Testis (tissue), 5 donors: ENCODE measurements at places on chromosomes 2 and 18.
A peak's percentile ranks its signal among the peaks of the same experiment; 100 is the strongest.

GRCh38 chr2:215722986-215723630, 287.2 kb upstream of the FN1 start:
- DNase-seq, result no peak

- DNase-seq, result no peak
Observed at GRCh38 chr2:79513711-79514110, 860 bp downstream of the CTNNA2 start.

- DNase-seq, result no peak
Observed at GRCh38 chr2:161207941-161208340, 47.7 kb downstream of the TANK start.

DNA sequence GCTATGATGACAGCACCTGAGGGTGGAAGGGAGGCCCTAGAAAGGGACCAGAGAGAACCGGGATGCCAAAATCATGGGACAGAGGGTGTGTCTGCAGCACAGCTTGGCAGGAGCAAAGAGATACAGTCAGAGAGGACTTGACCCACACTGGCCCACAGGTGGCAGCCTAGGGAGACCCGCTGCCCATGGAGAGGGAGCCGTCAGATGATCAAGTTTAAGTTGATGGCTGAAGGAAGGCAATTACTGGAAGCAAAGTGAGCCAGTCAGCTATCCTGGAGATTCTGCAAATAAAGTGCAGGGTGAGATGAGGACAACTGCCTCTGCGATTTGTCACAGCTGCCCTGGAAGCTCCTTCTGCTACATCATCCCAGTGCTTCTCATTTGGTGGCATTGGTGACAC, 74.0 kb downstream of the CMPK2 start:
- DNase-seq, result no peak

- no peak for DNase-seq
Observed at GRCh38 chr2:221490506-221491060, 81.5 kb downstream of the EPHA4 start.

- no peak for DNase-seq
Observed at GRCh38 chr2:26136451-26136850, 36.4 kb upstream of the GAREM2 start.

- DNase-seq, result no peak
Observed at GRCh38 chr2:39689876-39690275, 24.2 kb downstream of the TMEM178A start.

GRCh38 chr2:102848366-102848839, 86.6 kb downstream of the TMEM182 start:
- DNase-seq, result peak; percentile 83

- DNase-seq, result no peak
Observed at GRCh38 chr2:66462501-66462825, 27.5 kb downstream of the MEIS1 start.

DNA sequence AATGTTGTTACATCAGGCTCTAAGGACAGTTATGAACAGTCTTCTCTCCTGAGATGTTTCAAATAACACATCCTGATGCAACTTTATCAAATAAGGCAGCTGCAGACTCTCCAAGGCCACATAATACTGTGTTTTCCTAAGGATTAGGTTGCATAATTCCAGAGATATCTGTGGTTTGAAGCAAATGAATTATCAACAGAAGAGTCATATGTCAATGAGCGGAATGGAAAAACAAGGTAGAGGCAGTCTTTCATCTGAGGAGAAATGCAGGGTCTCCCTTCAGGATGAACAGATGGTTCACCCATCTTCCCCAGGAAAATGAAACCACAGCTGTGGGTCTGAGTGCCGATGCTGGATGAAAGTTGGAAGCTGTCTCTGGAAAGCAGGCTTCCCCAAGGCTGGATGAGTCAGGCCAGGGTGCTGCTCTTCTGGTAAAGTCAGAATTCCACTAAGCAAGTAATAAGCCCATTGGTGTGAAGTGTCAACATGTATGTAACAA, 22.2 kb downstream of the LYG1 start:
- DNase-seq, result no peak

DNA sequence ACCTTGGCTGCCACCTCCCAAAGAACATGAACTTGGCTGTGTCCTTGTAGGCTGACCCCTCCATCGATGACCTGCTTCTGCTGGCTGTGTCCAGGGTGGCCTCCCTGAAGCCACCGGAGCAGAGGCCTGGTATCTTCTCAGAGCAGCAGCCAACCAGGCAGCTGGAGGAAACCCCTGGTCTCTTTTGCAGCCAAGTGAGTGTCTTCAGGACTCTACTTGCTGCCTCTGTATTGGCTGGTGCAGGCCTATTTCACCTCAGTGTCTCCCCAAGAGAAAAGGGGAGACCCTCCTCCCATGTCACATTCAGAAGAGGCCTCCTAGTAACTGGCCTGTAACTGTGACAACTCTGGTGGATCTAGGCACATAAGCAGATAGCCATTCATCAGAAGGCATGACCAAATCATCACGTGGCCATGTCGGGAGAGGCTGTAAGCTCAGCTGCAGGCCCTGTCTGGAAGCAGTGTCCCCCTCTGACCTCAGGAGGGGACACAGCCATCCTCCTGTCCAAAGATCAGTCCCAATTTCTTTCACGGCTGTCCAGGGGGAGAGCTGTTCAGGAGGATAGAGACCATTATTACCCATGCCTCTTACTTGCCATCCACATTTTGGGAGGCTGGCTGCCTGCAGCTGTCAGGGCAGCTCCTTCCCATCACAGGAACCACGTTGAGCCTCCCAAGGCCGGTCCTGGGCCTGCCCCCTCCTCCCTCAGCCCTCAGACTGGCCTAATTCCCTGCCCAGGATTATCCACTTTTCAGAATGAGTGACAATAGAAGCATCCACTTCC, 20.9 kb upstream of the ROCK2 start:
- no peak for DNase-seq

GRCh38 chr2:199586646-199587045, 128.9 kb upstream of the SATB2 start:
- no peak for DNase-seq

DNA sequence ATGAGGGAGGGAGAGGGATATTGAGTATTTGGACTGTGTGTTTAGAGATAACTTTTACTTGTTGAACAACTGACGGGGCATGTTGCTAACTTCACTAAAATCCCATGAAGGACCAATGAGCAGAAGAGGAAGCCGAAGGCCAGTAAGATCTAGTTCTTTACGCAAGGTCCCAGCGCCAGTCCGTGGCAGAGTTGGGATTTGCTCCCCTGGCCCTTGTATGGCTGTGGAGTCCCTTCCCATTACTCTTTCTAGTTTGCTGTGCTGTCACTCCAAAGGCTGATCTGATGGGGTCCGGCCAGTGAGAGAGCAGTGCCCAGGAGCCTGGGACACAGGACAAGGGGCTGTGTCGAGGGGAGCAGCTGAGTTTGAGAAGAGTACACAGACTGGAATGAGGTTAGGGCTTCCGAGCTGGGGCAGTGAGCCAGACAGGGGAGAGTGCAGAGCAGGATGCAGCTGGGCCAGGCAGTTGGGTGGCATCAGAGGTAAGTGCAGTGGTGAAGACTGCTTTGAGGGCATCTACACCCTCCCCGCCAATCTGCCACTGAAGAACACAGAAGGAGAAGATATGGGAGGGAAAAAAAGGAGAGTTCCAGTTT, 692.9 kb upstream of the HS6ST1 start:
- no peak for DNase-seq

- no peak for DNase-seq
Observed at GRCh38 chr18:8503248-8503647, 106.0 kb upstream of the RAB12 start.

DNA sequence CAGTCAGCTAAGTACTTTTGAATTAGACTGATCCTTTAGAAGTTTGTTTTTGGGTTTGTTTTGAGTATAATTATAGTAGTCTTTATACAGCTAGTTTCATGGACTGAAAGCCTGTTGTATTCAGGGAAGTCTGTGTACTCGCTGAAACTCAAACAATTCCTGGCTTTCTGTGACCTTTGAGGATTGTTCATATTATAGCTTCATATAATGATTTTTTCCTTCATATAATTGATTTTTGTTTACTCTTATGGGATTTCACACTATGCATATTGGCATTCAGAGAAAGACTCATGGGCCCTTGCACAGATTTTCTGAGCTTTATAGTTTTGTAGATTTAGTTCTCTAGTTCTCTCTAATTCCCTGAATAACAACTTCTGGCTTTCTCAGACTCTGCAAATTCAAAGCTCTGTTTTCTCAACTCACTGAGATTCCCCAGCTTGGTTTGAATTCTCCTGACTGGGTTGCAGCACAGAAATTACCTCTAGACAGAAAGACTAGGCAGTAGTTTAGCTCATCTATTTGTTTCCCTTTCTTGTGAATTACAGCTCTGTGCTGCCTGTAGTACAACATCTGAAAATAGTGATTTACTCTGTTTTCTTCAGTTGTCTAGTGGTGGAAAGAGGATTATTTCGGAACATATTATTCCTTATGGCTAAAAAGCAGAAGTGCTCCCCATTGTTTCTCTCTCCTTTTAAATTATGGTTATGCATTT, 495.9 kb upstream of the CNTNAP5 start:
- no peak for DNase-seq

DNA sequence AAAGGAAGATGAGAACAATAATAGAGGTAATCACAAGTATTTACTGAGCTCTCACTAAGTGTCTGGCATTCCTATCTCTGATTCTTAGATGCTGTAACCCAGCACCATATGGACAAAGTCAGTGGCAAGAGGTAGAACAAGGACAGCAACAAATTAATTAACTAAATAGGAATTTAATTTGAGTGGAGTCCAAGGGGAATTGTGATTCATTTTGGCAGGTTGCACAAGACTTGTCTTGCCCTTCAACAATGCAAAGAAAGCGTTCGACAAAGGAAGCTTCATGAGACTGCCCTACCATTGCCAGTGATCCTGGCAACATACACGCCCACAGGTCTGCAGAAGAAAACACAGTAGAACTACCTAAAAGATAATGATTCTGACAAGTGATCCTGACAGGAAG, 221.6 kb downstream of the RBM43 start:
- no peak for DNase-seq

DNA sequence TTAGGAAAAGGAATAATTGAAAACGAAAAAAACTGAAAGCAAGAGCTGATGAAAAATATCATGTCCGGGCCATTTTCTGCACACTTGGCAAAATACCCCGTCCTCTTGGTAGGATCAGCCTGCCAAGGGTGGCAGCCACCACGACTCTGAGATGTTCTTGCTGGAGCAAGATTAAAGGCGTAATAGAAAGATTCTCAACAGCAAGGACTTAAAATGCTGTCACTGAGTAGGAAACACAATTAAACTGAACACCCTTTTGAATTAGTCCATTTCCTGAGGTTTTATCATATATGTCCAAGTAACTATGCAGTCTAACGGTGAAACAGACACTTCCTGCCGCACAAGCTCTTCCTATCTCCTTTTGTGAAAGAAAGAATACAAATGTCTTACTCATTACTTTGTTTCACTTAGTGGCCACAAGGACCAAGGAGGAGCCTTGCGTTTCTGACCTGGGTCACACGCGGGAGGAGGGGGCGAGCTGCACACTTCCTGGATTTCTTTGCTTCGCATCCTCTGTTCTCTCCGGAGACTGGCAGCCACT, 222.7 kb downstream of the PIEZO2 start:
- peak; percentile 67 for DNase-seq

DNA sequence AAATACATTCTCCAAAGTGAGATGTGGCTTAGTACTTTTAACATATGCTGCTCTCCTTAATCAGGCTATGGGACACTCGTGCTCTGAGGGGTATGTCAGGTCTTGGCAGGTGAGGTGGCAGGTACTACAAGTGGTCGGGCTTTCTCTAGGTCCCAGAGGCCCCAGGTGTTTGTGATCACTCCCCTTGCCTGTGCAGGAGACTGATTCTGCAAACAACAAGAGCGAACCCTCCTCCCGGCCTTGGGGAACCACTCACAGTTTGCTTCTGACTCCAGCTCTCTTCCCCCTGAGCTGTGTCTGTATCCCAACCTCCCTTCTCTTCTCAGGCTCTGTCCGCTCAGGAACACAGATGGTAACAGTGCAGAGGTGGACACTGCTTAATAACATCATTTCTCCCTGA, 48.1 kb downstream of the ATOH8 start:
- peak; percentile 11 for DNase-seq

DNA sequence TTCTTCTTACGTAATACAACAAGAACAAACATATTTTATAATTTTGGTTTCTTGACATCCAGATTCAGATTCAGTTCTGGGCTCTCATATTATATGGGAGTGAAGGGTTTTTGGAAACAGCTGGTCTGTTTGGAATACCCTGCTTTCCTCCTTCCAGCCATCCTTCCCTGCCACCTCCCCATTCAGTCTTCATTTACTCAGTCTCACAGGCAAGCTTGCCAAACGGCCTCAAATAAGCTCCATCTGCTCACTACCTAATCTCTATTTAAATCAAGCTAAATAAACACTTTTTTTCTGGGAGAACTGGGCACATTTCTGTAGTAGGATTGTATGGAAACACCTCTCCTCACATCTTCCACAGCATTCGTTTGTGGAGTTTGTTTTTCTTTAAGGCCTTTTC, 147.5 kb downstream of the RND3 start:
- DNase-seq, result no peak

DNA sequence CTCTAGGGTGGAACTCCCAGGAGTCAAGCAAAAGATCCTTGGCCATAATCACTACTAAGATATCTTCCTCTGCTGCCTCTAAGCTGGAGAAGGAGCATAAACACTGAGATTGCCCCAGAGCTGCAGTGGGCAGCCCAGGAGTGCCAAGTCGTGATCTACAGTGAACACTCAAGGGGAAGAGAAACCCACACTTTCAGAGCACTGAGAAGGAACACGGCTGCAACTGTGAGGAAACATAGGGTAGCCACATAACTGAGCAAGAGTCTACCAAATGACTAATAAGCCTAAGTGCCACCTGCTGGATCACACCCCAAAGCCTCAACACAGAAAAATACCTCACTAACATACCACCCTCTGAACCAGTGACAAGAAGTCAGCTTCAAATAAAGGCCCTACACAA, 79.6 kb upstream of the RAB12 start:
- no peak for DNase-seq

DNA sequence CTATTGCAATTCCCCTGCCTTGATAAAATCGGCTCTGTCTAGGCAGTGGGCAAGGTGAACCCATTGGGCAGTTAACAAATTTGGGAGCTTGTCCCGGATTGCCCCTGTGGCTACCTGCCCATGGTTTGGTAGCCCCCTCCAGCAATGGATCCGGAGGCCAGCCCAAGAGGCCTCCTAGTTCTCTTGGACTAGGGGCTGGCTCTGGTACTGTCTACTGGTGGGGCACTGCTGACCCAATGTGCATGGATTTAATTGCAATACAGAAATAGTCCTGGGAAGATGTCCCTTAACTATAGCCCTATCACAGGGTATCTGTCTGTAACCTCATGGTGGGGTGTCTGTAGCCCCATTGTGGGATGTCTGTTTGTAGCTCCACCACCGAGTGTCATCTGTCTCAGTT, 37.5 kb upstream of the SH3RF3 start:
- no peak for DNase-seq

DNA sequence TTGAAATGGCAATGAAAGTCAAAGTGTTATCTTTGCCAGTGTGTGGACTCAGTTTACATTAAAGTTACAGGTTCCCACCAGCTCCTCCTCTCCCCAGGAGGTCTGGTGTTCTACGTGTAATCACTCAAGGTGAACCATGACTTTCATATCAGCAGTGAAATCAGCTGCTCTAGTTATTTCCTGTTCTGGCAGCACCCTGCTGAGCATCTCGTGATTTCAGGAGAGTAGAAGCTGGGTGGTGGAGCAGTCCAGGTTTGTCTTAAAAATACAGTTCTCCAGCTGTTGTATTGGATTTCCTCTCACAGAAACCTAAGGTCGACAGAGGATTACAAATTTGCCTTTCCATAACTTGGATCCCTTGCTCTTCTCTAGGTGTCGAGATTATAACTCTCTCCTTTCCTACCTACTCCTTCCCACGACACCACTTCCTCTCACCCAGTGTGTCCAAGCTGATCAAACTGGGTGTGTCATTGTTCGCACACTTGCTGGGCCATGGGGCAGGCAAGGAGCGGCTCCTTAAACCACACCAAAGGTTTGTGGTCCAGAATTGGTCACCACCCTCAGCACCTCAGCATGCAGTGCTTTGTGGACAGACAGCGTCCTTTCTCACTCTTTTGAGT, 13.0 kb upstream of the ARHGAP25 start:
- no peak for DNase-seq
